ENCODE measurements at places on chromosomes 4 and X.

- no peak for DNase-seq
These were observed 29.3 kb upstream of the BCOR start for GRCh38 chrX:40127052-40127451.

- DNase-seq = no peak
These were observed 44.9 kb downstream of the STAP1 start for GRCh38 chr4:67603310-67604028.

DNA sequence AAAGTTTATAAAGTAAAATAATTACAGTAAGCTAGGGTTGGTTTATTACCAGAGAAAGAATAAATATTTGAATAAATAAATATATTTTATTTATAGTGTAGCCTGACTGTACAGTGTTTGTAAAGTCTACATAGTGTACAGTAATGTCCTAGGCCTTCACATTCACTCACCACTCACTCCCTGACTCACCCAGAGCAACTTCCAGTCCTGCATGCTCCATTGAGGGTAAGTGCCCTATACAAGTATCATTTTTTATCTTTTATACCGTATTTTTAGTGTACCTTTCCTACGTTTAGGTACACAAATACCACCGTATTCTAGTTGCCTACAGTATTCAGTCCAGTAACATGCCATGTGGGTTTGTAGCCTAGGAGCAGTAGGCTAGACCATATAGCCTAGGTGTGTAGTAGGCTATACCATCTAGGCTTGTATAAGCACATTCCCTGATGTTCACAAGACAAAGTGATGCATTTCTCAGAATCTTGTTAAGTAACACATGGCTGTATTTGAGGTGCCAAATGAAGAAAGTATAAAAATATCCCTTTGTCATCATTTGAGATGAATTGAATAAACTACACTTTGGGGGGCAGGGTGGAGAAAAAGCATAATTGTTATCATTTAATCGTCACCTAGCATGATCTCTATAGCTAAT lies 14.7 kb upstream of the KLHL8 start:
- DNase-seq = no peak

GRCh38 chrX:11257711-11258110 lies 35.5 kb upstream of the AMELX start:
- no peak for DNase-seq

DNA sequence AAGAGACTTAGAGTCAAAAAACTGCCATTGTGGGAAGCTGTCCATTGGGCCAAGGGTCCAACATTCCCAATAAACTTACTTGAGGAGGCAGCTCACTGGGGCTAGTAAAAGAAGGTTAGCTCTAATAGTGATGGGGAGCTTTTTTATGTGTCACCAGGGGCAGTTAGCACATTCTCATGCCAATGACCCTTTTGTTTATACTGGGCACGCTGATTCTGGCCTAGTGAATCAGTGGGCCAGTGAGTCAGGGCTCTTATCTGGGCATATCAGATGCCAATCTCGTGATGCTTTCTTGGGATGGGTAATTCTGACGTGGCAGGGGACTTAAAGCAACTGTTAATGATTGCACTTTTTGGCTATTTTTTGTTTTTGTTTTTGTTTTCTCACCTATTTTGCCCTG lies 27.8 kb downstream of the TCEAL1 start:
- no peak for DNase-seq

GRCh38 chr4:6591313-6591712 lies 16.3 kb downstream of the MAN2B2 start:
- no peak for DNase-seq

DNA sequence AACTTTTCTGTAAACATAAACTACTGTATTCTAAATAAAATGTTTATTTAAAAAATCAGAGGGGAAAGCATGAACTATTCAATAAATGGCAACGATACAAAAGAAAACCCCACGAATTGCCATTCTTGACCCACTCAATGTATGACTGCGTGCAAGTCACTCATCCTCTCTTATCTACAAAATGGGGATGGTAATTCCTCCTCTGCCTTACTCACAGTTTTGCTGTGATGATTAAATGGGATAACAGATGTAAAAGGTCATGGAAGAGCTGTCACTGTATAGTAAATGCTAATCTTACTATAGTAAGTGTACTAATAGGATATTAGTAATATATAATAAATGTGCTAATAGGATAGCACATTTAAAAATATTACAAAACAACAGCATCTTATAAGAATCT lies 173.4 kb downstream of the SCFD2 start:
- DNase-seq = no peak

DNA sequence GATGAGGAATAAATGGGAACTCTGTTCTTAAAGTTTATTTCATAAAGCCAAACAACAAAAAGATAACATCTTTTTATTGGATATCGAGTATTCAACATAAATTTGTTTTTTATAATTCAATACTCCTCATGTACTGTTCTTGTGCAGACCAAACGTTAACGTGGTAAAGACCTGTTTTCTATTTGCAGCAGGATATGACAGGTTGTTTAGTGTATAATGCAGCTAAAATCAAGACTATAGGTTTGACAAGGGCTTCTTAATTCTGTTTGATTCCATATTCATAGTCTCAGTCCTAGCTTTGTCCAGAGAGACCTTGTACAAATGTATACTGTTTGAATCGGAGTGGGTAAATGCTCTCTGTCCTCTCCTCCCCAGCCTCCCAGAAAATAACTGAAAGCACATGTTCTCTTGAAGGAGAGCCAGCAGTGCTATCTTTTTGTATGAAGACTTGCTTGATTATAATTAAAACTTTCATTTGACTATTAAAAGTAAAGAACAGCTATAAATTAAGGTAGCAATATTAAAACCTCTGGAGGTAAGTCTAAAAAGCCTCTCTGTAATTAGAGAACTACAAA lies 17.7 kb downstream of the TMSB4X start:
- DNase-seq = no peak

DNA sequence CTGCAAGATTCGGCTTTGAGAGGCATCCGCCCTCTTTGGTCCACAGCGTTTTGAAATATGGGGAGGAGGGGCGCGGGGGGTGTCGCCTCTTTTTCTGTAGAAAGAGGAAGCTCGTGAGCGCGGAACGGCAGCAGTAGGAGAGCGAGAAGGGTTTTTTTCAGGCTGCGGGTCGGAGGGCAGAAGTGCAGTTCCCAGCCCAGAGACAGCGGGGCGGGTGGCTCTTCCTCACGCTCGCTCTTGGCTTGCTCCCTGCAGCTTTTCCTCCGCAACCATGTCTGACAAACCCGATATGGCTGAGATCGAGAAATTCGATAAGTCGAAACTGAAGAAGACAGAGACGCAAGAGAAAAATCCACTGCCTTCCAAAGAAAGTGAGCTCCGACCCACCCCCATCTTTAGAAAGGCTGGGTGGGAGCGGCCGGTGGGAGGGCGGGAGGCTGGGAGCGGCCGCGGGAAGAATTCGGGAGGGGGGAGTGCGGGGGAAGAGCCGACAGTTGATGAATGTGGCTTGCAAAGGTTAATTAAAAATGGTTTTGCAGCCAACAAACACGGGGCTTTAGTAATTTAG lies 1.2 kb downstream of the TMSB4X start:
- DNase-seq = no peak

DNA sequence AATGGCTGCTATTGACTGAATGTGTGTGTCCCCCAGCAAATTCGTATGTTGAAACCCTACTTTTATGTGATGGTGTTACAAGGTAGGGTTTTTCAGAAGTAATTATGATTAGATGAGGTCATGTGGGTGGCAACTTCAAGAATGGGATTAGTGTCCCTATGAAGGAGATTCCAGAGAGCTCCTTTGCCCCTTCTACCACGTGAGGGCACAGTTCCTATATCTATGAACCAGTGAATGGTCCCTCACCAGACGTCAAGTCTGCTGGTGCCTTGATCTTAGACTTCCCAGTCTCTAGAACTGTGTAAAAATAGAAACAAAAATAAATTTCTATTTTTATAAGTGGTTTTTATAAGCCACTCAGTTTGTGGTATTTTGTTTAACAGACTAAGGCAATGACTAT lies 1137.6 kb upstream of the IGFBP7 start:
- no peak for DNase-seq

DNA sequence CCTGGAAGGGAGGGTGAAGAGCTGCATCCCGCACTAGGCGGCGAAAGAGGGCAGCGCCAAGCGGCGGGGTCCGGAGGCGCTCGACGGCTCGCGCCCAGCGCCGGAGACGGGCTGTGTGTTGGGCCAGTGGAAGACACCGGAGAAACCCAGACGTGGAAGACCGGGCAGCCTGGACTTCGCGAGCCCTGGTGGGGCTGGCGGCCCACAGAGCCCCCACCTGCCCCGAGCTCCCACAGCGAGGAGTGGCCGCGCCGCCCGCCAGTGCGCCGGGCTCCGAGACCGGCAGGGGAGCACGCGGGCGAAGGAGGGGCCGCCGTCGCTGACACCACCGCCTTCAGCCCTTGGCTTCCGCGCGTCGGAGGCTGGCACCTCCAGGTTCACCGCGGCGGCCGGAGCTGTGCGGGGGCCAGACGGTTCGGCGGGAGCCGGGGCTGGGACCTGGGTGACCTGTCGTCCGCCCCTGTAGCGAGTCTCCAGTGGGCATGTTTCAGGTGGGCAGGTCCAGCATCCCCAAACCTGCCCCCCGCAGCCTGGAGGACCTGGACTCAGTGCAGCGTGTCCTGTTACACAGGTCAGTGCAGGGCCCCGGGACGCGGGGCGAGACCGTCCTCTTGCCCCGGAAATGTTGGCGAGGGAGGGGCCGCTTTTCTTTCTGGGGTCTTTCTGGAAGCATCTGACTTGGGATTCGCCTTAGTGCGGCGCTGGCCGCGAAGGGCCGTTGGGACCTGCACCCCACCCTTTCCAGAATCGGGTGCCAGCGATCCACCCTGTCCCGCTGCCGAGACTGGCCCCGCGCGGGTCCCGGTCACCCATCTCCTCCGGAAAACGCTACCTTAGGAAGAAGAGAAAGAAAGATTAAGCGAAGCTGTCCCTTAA lies 9.6 kb upstream of the INTU start:
- DNase-seq = peak; percentile 71

GRCh38 chr4:78749258-78749971 lies 26.7 kb upstream of the BMP2K start:
- DNase-seq = no peak

DNA sequence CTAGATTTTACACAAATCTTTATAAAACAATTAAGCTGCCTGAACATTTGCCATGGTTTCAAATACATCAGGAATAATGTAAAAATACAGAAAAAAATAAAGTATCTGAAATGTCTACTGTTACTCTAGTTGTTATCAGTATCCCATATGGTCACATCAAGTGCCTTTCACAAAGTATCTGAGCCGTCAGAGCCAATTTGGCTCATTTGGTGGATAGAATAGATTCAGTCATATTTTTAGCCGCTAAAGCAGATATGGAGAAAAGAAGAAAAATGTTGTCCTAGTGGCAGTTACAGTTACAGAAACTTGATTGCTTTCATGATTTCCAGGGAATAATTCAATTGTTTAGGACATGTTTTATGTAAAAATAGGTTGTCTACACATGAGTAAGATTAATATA lies 641.1 kb downstream of the RAPGEF2 start:
- no peak for DNase-seq

DNA sequence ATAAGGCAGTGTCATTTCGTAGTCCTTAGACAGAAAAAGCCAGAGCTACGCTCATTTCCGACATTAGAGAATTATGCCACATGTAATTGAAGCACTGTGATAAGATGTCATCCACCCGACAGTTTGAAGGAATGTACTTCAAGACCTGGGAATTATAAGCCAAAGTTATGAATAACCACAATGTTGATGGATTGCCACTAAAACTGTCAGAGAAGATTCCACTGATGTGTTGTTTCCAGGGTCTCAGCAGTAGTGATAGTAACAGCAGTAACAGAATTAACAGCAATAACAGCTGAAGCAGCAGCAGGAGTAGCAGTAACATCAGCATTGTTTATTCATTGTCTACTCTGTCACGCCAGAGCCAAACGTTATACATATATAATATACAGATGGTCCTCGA lies 24.7 kb downstream of the RAB33A start:
- DNase-seq = no peak

DNA sequence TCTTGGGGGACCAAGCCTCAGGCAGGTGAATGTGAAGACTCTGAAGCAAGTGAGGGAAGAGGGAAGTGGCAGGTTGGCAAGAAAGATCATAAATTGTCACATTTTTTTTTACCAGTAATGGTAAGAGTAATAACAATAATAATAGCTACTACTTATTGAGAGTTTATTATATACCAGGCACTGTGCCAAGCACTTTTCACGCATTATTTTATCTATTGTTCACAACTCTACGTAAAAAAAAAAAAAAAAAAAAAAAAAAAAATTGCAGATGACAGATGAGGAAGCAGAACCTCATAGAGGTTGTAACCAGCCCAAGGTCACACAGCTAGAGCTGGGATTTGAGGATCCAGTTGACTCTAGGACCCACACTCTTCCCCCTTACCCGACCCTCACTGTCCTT lies 40.9 kb downstream of the TSC22D3 start:
- DNase-seq = no peak

GRCh38 chrX:13167481-13168231 lies 123.2 kb upstream of the FAM9C start:
- DNase-seq = no peak

GRCh38 chrX:152588206-152588605 lies 49.5 kb upstream of the GABRQ start:
- no peak for DNase-seq

DNA sequence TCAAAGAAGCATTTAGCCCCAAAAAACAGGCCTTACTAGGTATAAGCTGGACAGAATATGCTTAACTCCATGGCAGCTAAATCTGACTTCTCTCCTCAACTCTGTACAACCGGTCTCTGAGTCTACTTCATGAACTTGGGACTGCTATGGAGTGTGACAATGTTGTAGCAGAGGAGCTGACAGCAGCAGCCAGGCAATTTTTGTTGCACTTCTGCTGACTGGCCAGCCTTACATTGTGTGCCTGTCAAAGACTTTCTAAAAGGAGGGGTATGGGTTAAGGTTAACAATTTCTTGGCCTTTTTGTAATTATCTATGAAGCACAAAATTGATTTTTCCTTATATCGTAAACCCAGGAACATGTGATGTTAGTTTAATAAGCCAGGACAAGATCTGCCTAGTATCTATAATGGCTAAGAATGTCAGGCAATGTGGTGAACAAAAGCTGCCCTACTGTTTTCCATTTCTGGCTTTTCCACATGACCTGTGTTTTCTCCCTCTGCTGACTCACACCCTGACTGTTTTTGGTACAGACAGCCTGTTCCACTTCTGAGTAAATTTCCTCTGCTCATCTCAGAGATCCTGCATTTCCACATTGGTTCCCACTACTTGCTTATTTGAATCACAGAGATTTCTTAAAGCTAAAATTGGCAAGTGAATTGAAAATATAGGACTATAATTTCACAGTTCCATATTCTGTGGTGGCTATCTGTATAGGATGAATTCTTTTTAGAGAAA lies 9.3 kb downstream of the NOX1 start:
- DNase-seq = no peak

DNA sequence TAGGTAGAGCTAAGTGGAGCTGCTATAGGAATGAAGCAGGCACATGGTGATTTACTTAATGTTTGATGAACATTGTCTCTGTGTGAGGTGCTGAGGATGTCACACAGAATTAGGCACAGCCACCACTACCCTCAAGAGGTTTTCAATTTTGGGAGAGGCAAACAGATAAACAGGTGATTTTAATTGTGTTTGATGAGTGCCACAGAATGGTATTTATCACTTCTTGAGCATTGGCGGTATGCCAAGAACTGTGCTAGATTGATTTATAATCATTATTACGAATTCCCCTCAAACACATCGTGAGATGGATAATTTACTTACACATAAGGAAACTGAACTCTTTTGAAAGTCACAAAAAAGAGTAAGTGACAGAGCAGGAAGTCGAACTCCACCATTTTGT lies 74.8 kb downstream of the FREM3 start:
- no peak for DNase-seq

GRCh38 chr4:44071959-44072955 lies 376.4 kb downstream of the KCTD8 start:
- no peak for DNase-seq
